ENCODE measurements at places on chromosomes 12 and 14. TPM values are rescaled to one million over a fixed set of nuclear protein-coding genes. Genes with fewer than 3 reads are reported as not detected.

DNA sequence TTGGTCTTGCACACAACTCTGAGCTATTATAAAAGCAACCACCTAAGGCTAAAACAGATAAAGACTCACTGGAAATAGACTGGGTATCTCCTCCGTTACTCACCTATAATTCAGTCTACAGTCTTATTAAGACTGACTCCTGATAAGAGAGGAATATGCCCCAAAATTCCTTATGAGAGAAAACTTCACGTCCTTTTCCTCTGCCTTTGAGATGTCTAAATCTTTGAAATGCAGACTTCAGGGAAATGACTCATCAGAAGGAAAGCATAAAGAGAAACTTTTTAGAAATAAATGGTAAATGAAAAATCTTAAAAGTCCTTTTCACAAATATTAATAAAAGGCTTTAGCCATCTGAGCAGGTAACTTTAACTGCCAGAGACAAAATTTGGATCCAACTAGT, 187.5 kb upstream of the RTL1 start:
- no peak for DNase-seq

DNA sequence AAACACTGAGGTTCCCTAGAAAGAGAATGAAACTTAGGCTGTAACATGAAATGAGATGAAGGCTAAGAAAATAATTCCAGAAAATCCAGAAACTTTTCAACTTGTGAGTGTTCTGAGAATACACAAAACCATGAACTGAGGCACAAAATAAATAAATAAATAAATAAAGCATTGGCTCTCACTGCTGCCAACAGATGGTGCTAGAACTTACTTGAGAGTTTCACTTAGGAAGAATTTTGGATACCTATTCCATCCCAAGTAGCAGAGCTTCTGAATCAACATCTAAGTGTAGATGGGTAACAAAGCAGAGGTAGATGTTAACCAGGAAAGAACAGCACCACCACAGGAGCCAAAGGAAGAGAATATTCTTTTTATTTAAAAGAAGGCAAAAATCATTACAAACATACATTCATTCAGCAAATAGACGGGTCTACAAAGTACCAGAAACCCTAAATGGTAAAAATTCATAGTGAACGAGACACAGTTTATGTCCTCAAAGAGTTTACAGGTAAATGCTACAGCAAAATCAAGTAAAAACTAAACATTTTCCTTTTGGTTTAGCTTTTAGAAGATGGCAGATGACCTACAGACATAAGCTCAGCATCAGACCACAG, 16.7 kb downstream of the EPS8 start:
- peak; percentile 19 for DNase-seq

GRCh38 chr14:100203962-100204834, 34.7 kb upstream of the YY1 start:
- peak; percentile 96 for DNase-seq

DNA sequence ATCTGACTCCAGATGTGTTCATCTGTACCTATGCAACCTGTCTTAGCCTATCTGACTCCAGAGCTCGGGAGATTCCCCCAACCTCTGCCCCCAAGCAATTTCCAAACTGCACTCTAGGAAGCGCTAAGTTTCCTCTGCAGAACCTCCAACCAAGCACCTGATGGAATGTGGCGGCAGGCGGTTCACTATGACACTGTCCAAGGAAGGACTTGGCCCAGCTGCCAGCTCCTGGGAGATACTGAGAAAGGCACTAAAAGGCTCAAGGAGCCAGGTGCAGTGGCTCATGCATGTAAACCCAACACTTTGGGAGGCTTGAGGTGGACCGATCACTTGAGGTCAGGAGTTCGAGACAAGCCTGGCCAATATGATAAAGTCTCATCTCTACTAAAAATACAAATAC, 244.0 kb downstream of the BCL11B start:
- no peak for DNase-seq

- DNase-seq = no peak
Measured at GRCh38 chr14:83290447-83290846, 1756.8 kb upstream of the SEL1L start.

DNA sequence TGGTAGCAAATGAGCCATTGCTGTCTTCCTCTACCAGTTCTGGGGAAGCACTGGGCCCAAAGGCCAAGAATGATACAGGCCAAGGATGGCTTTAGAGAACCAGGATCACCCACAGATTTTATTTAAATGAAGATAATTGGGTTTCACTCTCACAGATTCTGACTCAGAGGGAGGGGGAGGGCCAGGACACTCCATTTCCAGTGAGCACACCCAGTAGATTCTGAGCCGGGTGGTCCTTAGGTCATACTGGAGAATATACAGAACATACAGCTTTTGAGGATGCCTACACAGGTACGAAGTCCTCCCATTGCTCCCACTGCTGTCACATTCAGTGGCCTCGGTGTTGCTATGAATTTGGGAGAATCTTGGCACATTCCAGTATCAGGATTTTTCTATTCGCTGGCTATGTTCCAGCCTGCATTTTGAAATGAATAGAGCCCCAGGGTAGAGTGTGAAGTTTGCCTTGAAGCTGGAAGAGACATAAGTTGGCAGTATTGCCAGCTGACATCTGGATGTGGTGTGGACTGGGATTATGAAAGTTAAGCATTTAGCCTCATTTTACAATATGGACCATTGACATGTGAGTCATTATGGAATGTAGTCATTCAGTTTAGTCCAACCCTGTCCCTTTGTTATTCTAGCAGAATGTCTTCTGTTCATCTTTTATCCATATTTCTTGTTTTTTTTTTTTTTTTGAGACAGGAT, 45.8 kb upstream of the POC1B start:
- DNase-seq = no peak

DNA sequence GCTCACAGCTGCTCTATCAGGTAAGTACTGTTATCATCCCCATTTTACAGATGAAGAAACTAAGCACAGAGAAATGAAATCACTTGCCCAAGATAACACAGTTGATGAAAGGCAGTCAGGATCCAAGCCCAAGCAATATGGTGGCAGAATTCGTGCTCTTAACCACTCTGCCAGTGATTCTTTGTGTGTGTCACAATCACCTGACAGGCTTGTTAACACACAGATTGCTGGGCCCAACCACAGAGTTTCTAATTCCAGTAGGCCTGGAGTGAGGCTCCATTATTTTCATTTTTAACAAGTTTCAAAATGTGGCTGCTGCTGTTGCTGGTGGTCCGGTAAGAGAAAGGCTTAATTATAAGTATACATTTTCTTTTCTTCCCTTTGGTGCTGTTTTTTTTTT, 134.2 kb downstream of the TGFB3 start:
- DNase-seq = no peak

DNA sequence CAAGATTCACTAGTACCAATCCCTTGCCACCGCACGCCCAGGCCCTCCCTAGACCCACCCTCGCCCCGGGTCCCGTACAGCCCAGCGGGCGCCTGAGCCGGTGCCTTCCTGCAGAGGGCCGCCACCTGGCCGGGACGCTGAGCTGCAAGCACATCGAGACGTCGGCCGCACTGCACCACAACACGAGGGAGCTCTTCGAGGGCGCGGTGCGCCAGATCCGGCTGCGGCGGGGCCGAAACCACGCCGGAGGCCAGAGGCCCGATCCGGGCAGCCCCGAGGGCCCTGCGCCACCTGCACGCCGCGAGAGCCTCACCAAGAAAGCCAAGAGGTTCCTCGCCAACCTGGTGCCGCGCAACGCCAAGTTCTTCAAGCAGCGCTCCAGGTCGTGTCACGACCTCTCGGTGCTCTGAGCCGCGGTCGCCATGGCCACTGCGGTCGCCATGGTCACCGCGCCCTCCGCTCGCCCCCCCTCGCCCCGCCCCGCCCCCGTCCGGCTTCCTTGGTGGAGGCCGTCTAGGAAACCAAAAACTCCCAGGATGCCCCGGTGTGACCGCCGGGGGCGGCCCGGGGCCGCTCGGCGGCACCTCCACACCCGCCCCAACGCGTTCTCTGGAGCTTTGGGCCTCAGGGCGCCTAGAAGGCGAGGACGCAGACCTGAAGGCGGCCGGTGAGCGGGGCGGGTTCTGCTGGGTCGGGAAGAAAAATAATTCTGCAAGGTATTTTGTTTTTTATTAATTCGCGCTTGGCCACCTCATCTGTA, 3.7 kb downstream of the REM2 start:
- no peak for DNase-seq

GRCh38 chr12:57386187-57386720, 44.6 kb downstream of the R3HDM2 start:
- no peak for DNase-seq

- DNase-seq = no peak
Measured at GRCh38 chr14:100617410-100618317, 30.4 kb upstream of the BEGAIN start.

DNA sequence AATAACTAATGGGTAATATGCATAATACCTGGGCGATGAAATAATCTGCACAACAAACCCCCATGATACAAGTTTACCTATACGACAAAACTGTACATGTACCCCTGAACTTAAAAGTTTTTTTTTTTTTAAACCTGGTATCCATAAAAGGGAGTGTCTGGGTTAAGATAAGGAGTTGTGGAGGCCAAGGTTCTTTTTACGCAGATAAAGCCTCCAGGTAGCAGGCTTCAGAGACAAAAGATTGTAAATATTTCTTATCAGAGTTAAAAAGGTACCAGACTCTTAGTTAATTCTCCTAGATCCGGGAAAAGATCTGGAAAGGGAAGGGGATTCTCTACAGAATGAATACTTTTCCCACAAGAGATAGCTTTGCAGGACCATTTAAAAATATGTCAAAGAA, 259.4 kb upstream of the SSTR1 start:
- DNase-seq = no peak

DNA sequence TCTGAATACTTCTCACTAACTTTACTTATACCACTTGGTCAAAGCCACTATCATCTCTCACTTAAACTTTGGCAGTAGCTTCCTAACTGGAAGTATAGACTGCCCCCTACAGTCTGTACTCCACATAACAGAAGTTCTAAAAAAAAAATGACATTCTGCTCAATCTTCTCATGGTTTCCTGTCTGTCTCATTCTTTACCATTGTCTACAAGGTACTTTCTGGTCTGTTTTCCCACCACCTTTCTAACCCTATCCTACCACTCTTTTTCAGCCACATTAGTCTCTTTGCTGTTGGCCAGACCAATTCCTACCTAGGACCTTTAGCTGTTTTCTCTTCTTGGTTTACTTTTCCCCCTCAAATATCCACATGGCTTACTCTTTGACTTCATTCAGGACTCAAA, 14.7 kb downstream of the CPSF6 start:
- DNase-seq = peak; percentile 55

DNA sequence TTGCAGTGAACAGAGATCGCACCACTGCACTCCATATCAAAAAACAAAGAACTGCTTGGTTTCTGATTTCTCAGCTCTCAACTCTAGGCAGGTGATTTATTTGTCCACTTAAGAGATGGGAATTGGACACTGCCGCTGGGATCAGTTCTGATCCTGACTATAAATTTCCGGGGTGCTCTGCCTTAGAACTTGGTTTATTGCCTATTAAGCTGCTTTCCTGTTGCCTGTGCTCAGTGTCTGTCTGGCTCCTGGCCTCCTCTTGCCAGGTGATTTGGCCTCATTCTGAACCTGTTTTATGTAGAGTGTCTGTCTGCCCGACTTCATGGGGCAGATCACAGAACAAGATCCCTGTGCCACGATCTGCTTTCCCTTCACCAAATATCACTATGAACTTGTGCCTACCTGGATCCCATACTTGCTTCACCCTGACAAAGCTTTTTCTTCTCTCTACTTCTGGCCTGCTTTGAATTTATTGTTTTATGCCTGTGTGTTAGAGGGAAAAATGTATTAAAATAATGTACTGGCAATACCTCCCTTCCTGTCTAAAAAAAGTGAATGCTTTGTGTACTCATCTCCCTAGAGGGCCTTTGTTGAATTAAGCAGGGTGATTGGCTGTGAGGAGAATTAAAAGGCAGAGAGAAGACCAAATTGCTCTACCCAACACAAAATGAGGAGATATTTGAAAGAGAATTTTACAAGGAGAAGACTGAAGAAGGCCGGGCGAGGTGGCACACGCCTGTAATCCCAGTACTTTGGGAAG, 27.6 kb downstream of the CDKN1B start:
- no peak for DNase-seq

GRCh38 chr14:79544698-79545070, 666.6 kb downstream of the DIO2 start:
- DNase-seq = no peak

DNA sequence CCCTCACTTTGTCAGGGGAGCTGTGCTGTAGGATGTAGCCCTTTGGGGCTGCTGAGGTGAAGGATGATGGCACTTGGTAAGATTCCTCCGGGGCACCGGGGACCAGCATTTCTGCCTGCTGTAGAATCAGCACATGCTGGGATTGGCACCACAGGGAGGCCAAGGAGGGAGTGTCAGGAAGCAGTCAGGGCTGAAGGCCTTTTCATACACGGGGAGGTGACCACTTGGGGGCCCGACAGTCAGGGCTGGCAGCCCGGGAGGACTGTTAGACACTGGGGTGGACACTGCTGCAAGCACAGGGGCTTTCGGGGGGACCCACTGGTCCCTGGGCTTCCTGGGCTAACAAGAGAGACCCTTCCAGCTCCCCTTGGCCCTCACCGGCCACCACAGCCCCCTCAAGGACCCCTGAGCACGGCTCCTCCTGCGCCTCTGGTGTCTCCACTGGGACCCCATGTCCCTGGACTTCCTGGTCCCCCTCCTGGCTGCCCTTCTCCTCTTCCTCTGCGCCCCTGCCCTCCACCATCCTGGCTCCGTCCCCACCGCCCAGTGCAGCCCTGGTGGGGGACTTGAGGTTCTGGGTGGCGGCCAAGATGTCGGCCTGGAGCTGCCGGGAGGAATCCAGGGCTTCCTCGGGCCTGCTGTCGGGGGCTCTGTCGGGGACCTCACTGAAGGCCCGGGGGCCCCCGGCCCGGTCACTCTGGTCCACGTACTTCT, 6.5 kb downstream of the TMEM119 start:
- no peak for DNase-seq

- DNase-seq = no peak
Measured at GRCh38 chr12:123859035-123859434, 96.9 kb downstream of the DNAH10 start.

The KRT3 gene
- total RNA-seq = not detected

The KRT6C gene
- not detected for total RNA-seq

The DEPDC4 gene
- 6.6 TPM for total RNA-seq

The KRT72 gene
- total RNA-seq = not detected

The SMCO3 gene
- total RNA-seq = 0.42 TPM

The FBLN5 gene
- total RNA-seq = 0.60 TPM

The MUCL1 gene
- total RNA-seq = not detected

The RIMBP2 gene
- not detected for total RNA-seq

The KRT81 gene
- not detected for total RNA-seq

The HOMEZ gene
- 13.6 TPM for total RNA-seq

The NYNRIN gene
- total RNA-seq = 1.1 TPM
